ENCODE measurements at places on chromosomes 6 and 20.

DNA sequence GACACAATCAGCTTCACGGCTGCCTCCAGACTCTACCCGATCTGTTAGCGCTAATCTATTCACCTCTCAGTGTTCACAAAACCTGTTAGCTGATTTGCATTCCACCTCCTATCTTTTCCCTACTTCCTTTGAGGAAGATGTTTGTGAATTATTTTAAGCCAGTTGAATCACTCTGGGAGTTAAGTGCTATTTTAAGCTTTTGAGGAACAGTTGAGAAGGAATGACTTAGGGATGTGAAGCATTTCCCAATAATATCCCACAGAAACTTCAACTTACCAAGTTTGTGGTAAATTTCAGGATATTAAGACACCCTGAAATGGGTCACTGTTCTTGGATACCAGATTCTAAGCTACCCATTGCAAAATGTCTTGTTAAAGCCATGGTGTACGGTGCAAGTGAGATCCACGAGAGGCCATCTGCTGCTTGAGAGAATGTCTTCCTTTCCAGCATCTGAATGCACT lies 145.2 kb upstream of the CITED2 start:
- DNase-seq = no peak

DNA sequence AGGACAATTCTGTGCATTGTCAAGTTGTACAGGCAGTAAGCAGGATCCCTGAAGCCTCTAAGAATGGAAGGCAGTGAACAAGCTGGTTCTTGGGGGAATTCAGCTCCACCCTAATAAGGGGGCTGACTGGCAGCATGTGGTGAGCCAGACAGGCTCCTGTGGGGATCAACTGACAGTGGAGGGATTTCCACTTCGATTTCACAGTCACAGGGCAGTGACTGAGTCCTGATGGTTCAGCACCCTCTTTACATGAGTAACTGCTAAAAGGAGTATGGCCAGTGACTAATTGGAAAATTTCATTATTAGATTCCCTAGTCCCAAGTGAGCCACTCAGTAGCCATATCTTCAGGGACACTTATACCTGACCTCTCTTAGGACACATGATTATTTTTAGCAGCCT lies 78.4 kb downstream of the NDUFAF5 start:
- DNase-seq = no peak

GRCh38 chr20:48841875-48842529 lies 14.2 kb upstream of the PREX1 start:
- DNase-seq = no peak

DNA sequence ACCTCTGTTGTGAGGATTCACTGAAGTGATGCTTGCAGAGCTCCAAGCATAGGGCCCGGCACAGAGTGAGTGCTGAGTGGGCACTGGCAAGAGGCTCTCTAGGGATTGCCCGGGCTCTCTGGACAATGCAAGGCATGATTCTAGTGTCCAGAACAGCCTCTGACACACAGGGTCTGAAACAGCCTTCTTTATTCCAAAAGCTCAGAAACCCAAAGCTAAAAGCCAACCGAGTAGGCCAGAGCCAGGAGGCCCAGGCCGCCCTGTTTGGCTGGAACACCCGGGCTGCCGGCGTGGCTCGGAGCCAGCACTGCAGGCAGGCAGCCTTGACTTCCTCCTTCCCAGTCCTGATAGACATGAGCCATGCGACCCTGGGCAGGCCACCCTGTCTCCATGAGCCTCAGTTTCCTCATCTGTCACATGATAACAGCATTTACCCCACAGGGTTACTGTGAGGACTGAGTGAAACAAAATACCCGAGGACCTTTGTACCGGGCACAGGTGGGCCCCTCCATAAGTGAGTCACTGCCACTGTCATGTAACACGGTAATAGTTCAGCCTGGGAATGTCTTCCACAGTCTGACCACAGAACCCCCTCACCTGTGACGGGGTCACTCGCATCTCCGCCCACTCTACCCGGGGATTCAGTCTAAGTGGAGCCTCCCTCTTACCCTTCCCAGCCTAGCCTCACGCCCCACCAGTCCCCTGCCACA lies 51.5 kb downstream of the PTPRT start:
- DNase-seq = no peak

- no peak for DNase-seq
These were observed 82.7 kb downstream of the MDN1 start for GRCh38 chr6:89736893-89737292.

- no peak for DNase-seq
These were observed 172.2 kb downstream of the BTBD9 start for GRCh38 chr6:38467566-38467965.

GRCh38 chr6:74287441-74287840 lies 591.4 kb downstream of the CD109 start:
- DNase-seq = no peak
